ENCODE measurements at places on chromosomes 13 and 19.

DNA sequence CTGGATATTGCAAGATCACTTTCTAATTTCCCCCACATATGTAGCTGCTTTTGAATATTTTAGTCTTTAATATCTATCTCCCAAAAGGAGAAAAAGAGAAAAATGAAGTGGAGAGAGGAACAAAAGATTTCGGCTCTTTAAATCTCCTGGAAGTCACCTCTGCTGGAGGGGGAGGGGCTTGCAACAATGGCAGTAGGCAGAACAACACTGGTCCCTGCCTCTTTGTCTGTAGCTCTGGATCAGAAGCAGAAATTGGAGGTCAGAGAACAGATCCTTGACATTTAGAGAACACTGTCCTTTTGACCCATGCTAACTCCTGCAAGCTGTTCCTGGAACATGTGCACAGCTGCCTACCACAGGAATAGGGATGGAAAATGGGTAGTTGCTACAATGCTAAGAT lies 86.7 kb upstream of the GPR12 start:
- no peak for DNase-seq

GRCh38 chr13:42041684-42042035 lies 6.8 kb upstream of the DGKH start:
- DNase-seq: no peak

DNA sequence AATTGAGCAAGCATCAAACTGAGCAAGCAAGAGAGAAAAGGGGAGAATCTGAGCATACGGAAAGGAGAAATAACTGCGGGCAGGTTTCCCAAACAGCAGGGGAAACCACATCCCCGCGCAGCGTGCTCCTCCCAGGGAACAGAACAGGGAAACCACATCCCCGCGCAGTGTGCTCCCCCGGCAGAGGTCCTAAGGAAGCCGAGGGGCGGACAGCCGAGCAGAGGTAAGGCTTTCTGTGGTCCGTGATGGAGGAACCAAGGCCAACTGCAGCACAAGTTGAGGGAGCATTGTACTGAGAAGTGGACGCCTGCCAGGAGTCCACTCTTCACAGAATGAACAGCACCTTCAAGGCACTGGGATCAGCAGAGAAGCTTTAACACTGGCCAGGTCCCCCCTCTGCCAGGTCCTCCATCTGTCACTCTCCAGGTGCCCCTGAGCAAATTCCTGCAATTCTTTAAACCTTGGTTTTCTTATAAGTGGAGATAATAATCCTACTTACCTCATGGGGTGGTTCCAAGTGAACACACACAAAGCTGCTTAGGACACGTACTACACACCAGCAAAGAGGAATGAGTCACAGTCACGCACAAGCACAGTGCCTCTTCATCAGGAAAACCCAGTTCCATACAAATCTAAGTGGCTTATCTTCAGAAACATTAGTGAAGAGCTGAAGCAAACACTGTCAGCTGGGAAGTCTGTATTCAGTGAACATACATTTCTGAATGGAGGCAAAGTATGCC lies 23.0 kb upstream of the LAMP1 start:
- DNase-seq: no peak

GRCh38 chr19:3573858-3574637 lies 1.3 kb downstream of the HMG20B start:
- DNase-seq: peak; percentile 60

DNA sequence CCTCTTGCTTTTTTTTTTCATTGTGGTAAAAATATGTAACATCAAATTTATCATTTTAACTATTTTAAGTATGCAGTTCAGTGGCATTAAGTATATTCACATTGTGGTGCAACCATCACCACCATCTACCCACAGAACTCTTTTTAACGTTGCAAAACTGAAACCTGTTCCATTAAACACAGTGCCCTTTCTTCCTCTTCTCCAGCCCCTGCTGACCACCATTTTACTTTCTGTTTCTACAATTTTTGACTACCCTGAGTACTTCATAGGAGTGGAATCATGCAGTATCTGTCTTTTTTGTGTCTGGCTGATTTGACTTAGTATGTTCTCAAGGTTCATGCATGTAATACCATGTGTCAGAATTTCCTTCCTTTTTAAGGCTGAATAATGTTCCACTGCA lies 153.1 kb downstream of the FGF9 start:
- no peak for DNase-seq

- DNase-seq: no peak
Measured at GRCh38 chr19:3039641-3040077, 10.6 kb upstream of the TLE2 start.

- DNase-seq: no peak
Measured at GRCh38 chr19:39060171-39060570, 24.0 kb upstream of the ACP7 start.

- DNase-seq: no peak
Measured at GRCh38 chr19:7953060-7953459, 9.6 kb upstream of the TIMM44 start.

- DNase-seq: no peak
Measured at GRCh38 chr13:28819735-28820098, 422 bp upstream of the MTUS2 start.

DNA sequence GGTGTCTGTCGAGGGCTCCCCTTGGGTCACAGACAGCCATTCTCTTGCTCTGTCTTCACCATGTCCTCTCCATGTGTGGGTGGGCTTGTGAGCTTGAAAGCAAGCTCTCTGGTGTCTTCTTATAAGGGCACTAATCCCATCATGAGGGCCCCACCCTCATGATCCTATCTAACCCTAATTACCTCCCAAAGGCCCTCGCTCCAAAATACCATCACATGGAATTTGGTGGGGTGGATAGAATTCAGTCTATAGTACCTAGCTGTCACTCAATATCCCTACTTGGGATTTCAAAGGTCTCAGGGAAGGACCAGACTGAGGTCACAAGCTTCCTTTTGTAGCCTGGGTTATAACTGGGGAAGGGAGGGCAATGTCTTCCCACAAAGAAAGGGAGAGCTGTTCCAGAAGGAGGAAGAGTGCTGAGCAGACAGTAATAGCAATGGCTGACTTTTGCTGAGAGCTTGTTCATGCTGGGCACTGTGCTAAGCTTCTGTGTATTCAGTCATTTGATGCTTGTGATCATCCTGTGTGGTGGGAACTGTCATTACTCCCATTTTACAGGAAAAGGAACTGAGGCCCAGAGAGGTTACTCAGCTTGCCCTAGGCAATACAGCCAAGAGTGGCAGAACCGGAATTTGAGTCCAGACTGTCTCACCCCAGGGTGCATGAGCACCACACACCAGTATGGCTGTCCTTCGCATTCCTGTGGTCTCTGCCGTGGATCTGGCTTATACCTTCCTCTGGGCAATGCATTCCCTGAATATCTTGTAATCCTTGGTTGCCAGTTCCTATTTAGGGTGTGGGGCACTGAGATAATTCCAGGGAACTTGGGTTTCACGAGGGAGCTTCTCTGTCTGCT lies 8.2 kb downstream of the FXYD5 start:
- DNase-seq: no peak

Data from activated T-helper 1 cell treated with anti-CD3 and anti-CD28 coated beads, Interleukin-2, amount 50 U/mL, for 16 hours (primary cell).